ENCODE measurements at places on chromosomes 12 and 14. TPM values are rescaled to one million over a fixed set of nuclear protein-coding genes. Genes with fewer than 3 reads are reported as not detected.
A peak's percentile ranks its signal among the peaks of the same experiment; 100 is the strongest.

SRRM4 gene
- total RNA-seq = 1.9 TPM

LRRC9 gene
- 0.34 TPM for total RNA-seq

GZMH gene
- not detected for total RNA-seq

GRCh38 chr14:38078393-38078792, 129.3 kb upstream of the SSTR1 start:
- no peaks in the 10 kb centered on the region for H3K36me3 ChIP-seq
- no peak for DNase-seq
- no peak overlapping the region for H3K27ac ChIP-seq

DNA sequence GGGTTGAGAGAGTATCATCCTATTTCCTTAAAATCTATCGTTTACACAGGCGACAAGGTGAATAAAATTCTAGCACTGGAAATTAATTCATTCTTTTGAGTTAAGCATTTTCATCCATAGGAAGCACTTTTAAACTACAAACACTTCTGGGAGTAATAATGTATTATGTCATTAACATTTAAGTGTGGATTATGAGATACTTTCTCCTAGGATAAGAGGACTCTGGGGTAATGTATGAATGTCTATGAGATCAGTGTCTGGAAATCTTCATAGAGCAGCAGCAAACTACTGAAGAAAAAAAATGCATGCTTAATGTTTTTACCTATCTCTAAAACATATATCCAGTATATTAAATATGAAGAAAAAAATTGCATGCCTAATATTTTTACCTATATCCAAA, 86.9 kb downstream of the EPS8 start:
- H3K4me3 ChIP-seq = no peak overlapping the region
- DNase-seq = no peak
- peaks cover 19% of the 10 kb centered on the region for H3K4me1 ChIP-seq
- no peaks in the 10 kb centered on the region for H3K36me3 ChIP-seq
- H3K27ac ChIP-seq = no peak overlapping the region
- H3K27me3 ChIP-seq = no peaks in the 10 kb centered on the region

- no peaks in the 10 kb centered on the region for H3K4me1 ChIP-seq
- no peak overlapping the region for H3K27ac ChIP-seq
- no peaks in the 10 kb centered on the region for H3K36me3 ChIP-seq
- no peak overlapping the region for H3K4me3 ChIP-seq
- no peak for DNase-seq
These were observed 176.5 kb downstream of the PIWIL1 start for GRCh38 chr12:130514149-130514551.

DNA sequence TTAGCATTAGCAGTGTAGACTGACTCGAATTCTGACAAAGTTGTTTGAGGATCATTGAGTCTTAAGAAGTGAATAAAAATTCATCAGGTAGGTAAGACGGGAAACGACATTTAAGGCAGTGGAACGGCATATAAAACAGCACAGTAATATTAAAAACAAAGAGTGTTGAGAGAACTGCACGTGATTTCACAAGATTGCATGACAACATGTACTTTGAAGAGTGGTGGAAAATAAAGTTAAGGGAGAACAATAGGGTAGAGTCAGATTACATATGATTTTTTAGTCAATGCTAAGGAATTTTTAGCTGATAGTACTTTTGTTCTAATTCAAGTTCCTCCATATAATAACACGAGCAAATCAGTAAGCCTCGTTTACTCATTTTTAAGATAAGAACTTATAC, 115.4 kb downstream of the SOX5 start:
- H3K36me3 ChIP-seq = no peaks in the 10 kb centered on the region
- H3K27ac ChIP-seq = no peak overlapping the region
- DNase-seq = no peak
- H3K4me1 ChIP-seq = peaks cover 12% of the 10 kb centered on the region

DNA sequence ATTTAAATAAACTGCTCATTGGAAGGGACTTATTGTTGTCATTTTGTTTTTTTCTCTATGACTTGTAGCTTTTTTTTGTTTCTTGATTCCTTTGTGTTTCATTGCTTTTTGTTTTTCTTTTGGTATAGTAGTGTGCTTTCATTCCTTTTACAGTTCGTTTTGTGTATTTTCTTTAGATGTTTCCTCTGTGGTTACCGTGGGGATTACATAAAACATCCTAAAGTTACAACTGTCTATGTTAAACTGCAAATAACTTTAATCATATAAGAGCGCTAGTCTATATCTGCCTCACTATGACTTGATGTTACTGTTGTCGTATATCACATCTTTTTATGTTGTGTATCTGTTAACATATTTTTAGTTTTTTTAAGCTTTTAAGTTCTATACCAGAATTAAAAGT, 86.9 kb downstream of the ATF7IP start:
- H3K27ac ChIP-seq = no peak overlapping the region
- H3K27me3 ChIP-seq = no peaks in the 10 kb centered on the region
- H3K4me1 ChIP-seq = peaks cover 4% of the 10 kb centered on the region
- no peak for DNase-seq
- no peak overlapping the region for H3K4me3 ChIP-seq

DNA sequence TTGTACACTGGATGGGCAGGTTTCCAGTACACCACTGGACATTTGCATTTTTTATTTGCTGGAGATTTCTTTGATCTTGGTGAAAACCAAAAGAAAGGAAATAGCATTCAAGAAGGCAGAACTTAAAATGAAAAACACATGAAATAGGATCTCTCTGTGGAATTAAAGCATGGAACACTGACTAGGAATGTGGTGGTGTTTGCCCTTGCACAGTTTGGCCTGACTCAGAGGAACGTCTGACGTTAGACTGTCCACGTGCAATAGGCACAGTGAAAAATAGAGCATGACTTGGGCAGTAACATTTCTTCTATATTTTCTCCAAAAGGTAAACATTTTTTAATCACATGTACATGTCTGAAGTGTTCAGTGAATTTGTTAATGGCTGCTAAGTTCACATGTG, 474.1 kb upstream of the PRICKLE1 start:
- peak overlapping the region; percentile 5 for H3K27ac ChIP-seq
- peaks cover 27% of the 10 kb centered on the region for H3K4me1 ChIP-seq
- no peaks in the 10 kb centered on the region for H3K27me3 ChIP-seq
- no peaks in the 10 kb centered on the region for H3K36me3 ChIP-seq

- no peak overlapping the region for H3K27ac ChIP-seq
- H3K27me3 ChIP-seq = peaks cover 19% of the 10 kb centered on the region
- no peak overlapping the region for H3K4me3 ChIP-seq
- no peak for DNase-seq
- peaks cover 30% of the 10 kb centered on the region for H3K4me1 ChIP-seq
- no peaks in the 10 kb centered on the region for H3K36me3 ChIP-seq
These were observed 225.5 kb downstream of the EPS8 start for GRCh38 chr12:15563663-15564062.

- peaks cover 7% of the 10 kb centered on the region for H3K4me1 ChIP-seq
- no peak overlapping the region for H3K4me3 ChIP-seq
- peaks cover 29% of the 10 kb centered on the region for H3K36me3 ChIP-seq
- H3K27ac ChIP-seq = peak overlapping the region; percentile 13
- no peaks in the 10 kb centered on the region for H3K27me3 ChIP-seq
These were observed 309.3 kb downstream of the ITPR2 start for GRCh38 chr12:26523708-26524150.

DNA sequence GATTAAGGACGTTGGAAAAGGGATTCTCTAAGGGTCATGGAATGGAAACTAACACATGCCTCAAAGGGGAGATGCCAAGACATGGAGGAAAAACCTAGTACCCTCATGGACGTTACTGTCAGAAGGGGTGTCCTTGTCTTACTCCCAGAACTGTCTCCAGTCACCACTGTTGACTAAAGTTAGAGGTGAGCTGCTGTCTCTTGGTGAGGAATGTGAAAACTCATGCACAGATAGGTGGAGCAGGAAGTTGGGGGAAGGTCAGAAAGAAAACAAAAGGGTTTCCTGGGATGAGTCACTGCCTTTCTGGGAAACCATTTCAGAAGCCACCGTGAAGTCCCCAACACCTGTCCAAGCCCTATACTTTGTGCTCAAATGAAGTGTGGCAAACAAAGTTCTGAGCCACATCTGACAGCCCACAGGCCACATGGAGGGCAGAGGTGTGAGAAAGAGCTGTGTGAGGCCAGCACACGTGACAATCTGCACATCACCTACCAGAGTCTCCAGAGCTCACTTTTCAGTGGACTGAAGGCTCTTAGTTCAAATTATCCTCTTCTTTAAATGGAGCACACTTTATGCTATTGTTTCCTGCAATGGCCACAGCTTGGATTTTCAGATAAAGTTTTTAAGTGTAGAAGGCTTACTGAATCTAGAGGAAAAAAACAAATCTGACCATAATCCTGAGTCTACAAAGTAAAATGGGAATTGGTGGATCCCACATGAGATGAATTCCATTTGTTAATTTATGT, 92.9 kb upstream of the EGLN3 start:
- DNase-seq = no peak
- peaks cover 1% of the 10 kb centered on the region for H3K27me3 ChIP-seq
- no peaks in the 10 kb centered on the region for H3K36me3 ChIP-seq
- H3K4me1 ChIP-seq = no peaks in the 10 kb centered on the region
